GM19239 (cell line): ENCODE measurements at places on chromosomes 11 and 22.

- no peak for DNase-seq
Observed at GRCh38 chr11:85698195-85698594, 12.2 kb upstream of the CCDC89 start.

- no peak for DNase-seq
Observed at GRCh38 chr11:45663486-45664375, 1.7 kb downstream of the CHST1 start.

GRCh38 chr11:110092515-110093406 is at the start of gene ZC3H12C:
Gene ZC3H12C, plus strand, starts transcription at chr11:110093392. Its CDS starts 20 bp downstream, at chr11:110093412.
- peak; percentile 57 for DNase-seq

DNA sequence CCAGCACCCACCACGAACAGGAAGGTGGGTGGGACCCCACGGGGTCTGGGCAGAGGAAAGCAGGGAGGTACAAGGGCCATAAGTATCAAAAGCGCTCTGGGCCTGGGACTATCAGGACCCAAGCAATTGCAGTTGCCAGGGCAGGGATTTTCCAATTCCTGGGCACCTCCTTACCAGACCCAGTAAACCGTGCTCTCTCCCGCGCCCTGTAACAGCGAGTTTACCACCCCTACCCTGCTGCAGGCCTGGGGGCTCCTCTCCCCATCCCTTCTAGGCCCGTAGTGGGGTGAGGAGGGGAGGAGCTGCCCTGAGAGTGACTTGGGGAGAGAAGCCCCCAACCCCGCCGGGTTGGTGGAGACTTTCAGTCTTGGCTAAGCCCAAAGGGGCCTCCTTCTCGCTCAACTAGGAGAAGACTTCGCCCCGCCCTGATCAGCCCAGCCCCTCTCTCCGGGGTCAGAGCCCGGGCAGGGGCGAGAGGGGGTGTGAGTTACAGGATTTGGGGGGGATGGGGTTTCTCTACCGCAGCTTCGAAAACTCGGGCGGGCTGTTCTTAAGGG is 5.4 kb downstream of the PAX6 start:
- no peak for DNase-seq

DNA sequence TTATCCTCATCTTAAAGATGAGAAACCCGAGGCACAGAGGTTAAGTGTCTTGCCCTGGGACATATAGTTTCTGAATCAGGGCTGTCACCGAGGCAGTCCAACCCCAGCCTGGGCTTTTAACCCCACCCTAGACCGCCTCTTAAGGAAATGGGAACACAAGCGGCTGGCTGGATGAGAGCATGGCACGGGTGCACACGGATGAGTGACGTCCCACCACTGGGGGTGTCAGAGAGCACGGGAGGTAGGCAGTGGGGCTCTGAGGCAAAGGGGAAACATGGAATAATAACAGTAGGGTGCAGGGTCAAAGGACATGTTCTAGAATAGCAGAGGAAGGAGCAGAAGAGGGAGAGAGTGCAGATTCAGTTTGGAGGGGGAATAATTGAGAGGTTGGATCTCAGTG is 22.3 kb downstream of the PPFIBP2 start:
- no peak for DNase-seq

- DNase-seq, result no peak
Observed at GRCh38 chr22:50436841-50437341, 37.9 kb downstream of the SBF1 start.

- no peak for DNase-seq
Observed at GRCh38 chr11:35185696-35186095, 46.7 kb downstream of the CD44 start.

DNA sequence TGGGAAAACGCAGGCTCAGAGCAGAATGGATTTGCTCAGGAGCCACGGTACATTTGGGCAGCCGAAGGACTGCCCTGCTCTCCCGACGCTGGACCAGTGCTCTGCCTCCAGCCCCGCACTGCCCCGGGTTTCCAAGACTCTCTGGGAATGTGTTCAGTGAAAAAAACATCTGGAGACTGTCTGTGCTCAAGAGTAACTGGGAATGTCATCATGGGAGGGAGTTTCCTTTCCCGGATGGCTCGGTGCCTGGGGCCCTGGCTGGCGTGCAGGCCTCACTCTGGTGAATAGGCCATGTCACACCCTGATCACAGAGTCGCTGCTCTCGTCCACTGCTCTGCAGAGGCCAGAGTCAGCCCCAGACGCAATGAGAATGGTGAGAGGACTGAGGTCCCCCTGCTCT is 9.8 kb upstream of the APOL6 start:
- DNase-seq, result no peak

- no peak for DNase-seq
Observed at GRCh38 chr11:8247312-8247711, 16.4 kb downstream of the LMO1 start.

GRCh38 chr11:65355013-65355775 is 643 bp downstream of the TIGD3 start:
- peak; percentile 58 for DNase-seq

GRCh38 chr22:43002202-43002586 is 12.8 kb downstream of the PACSIN2 start:
- DNase-seq, result no peak
